ENCODE measurements at places on chromosomes 4 and X.

GRCh38 chrX:47620303-47620685 is 637 bp upstream of the SYN1 start:
- DNase-seq, result no peak

DNA sequence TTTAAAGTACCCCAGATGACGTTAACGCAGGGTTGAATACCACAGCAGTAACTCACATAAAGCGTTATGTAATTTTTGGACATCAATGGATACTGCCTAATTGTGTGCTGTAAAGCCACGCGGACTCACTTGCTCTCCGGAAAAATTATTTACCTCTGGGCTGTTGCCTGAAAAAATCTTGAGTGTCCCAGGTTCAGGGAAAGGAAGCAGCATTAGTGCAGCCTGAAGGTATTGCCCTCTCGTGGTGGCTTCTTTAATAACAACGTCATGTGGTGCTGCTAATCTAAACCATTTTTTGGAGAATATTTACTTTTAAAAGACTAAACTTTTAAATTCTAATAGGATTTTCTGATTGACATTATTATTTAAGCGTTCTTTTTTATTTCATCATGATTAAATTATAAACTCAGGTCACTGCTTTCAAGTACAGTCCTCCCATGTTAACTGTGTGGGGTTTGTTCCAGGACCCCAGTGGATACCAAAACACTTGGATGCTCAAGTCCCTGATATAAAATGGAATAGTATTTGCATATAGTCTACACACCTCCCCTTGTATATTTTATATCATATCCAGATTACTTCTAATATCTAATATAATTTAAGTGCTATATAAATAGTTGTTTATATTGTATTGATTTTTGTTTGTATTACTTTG is 384.8 kb downstream of the FAM133A start:
- no peak for DNase-seq

- no peak for DNase-seq
These were observed 60.1 kb upstream of the NPNT start for GRCh38 chr4:105835177-105835576.

GRCh38 chrX:12975991-12976558 is 1.2 kb downstream of the TMSB4X start:
- DNase-seq, result no peak

DNA sequence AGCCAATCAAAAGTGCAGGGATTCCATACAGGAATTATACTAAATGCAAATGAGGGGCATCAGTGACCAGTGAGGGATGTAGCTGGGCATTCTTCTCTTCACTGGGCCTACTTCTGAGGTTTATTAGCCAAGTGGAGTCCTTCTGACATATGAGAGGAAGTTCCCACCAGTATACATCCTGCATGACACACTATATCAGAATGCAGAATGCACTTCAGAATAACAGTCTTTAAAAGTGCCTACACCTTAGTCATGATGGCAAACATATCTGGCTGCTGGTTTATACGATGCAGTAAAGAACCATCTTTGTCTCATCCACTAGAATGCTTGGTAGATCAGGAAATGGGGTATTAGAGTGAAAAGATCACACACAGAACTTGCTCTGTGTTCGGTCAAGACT is 180.3 kb upstream of the PPARGC1A start:
- no peak for DNase-seq

DNA sequence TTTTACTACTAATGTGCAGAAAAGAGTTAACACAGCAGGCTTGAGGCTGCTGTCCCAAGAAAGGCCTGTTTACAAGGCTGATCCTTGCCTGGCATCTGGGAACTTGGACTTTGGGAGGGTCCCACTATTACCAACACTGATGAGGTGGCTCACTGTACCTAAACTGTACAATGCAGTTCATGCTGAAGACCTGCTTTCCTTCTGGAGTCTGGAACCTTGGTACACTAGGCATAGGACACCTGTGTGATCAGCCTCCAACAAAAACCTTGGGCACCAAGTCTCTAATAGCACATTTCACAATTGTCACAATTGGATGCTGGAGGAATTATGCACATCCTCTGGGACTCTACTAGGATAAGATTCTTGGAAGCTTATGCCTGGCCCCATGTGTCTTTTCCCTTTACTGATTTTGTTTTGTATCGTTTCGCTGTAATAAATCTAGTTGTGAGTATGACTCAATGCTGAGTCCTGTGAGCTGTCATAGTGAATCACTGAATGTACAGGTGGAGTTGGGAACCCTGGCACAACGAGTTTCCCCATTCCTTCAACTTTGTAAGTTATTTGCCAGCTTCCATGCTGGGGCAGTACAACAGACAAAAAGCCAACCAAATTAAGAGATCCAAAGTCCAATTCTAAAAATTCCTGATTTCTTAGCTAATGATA is 45.9 kb downstream of the TEC start:
- no peak for DNase-seq

- no peak for DNase-seq
These were observed 25.0 kb downstream of the NLRP2B start for GRCh38 chrX:57655065-57655464.

- no peak for DNase-seq
These were observed 273.0 kb downstream of the PPP3CA start for GRCh38 chr4:101074326-101074725.

DNA sequence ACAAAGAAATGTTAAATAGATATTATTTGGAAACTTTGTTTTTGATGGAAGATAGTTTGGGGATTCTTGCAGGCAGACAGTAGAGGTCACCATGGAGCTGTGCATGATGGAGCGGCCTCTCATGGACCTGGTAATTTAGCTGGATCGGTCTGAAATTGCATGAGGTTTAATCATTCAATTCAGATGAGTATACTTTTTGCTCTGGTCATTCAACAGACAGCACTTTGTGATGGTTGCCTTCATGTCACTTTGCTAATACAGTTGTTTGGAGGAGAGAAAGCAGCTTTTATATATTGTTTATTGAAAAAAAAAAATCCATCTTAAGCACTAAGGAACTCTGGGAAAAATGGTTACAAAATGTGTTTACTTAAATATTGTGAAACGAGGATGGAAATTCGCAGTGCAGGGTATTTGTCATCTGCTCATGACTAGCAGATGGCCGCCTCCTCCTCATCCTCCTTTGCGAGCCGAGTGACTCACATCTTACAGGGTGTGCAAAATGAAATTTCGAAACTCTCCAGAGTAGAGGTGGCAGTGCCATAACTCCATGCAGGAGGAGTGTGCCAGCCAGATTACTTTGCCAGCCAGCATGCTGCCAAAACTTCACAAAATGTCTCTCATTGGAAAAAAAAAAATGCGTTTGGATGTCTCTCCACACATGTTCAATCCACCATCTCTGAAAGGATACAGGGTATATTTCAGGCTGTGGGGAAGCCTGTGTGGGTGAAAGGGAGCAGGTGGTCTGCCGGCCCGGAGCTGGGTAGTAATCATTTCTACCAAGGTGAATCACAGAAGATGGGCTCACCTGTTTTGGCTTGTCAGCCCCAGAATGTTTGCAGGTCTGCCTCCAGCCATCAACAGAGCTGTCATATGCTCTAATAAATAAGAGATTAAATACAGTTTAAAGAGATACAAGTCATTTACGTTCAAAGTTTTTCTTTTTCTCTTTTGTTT is 314.9 kb upstream of the DIPK2B start:
- DNase-seq, result no peak

DNA sequence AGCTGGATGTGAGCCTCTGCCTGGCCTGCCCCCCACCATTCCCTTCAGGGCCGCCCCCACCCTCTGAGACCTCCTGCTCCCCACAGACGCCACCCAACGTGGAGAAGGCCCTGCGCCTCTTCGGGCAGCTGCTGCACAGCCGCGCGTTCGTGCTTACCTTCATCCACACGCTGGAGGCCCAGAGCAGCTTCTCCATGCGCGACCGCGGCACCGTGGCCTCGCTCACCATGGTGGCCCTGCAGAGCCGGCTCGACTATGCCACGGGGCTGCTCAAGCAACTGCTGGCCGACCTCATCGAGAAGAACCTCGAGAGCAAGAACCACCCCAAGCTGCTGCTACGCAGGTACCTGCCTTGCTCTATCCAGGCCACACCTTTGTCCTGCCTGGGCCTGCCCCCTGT is 10.1 kb downstream of the PLXNA3 start:
- no peak for DNase-seq

- no peak for DNase-seq
These were observed 1380.4 kb downstream of the STIM2 start for GRCh38 chr4:28241021-28241420.
